NCI-H524 treated with DMSO at 0.1 percent for 48 hours (cell line): ENCODE measurements at places on chromosomes 12 and 14.
A peak's percentile ranks its signal among the peaks of the same experiment; 100 is the strongest.

GRCh38 chr12:93315907-93316622 lies 61.7 kb upstream of the NUDT4 start:
- no peak for DNase-seq

GRCh38 chr12:131539381-131539780 lies 171.5 kb upstream of the SFSWAP start:
- no peak for DNase-seq

DNA sequence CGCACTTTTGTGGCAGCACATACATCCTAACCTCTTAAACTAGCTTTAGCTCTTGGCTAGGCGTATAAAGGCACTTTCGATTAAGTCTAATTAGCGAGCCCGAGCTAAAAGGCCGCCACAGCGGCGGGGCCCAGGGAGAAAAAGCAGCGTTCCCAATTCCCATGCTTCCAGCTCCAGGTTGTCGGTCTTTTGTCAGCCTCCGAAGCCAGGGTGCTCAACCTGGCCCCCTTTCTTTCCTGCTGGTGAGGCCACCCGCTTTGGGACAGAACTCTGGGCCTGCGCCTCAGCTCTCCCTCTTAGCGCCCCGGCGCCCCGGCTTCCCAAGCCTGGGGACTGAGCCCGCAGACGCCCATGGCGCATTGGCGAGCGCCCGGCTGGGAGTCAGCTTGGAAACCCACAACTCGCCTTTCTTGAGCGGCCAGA lies 33.3 kb upstream of the TBX5 start:
- no peak for DNase-seq

DNA sequence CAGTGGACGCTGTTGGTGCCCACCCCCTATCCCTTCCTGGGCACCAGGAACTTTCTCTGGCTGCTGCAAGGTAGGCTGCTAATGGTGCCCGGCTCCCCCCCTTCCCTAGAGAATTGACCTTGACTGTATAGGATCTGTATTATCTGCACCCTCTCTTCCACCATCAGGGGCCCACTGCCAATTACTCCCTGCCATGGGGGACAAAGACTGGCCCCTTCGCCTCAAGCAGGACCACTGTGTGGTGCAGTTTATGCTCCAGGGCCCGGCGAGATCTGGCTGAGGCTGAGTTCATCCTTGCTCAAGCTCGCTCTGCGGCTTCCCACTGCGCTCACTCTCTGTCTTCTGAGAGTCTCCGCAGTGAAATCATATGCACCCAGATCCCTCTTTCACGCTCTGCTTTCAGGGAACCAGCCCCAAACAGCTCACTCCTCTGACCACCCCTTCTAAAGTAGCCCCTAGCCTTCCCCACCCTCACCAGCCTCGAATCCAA lies 95.2 kb downstream of the LGMN start:
- no peak for DNase-seq

DNA sequence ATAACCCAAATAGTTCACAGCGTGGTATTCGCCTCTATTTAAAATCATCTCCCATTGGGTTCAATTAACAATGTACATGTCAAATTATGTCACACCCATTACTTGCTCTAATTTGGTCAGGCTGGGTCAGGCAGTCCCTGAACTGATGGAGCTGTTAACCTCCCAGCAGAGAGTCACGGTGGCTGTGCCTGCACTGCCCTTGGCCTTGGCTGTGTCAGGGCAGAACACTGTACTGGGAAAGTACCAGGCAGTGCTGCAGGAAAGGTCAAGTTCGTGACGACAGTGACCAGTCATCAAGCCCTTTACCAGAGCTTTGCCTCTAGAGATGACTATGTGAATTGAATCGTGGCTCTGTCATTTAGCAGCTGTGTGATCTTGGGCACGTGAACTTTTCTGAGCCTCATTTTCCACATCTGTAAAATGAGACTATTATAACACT lies 100.0 kb downstream of the ARF6 start:
- DNase-seq = no peak

GRCh38 chr14:54465654-54466053 lies 23.1 kb downstream of the GMFB start:
- DNase-seq = peak; percentile 98

DNA sequence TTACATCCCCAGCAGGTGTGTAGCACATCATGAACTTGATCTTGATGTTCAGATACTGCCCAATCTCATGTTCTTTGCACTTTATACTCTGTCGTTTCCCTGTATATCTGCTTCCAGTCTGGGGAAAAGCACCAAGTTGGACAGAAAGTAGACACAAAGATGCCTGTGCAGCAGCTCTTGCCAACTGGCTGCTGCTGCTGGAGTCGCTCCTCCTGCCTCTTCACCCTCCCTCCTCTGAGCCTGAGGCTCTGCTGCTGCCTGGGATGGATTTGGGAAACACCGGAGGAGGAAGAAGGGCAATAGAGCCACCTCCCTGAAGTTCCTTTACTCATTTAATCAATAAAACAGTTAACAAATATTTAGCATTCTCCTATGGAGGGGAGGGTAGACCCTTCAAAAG lies 32.4 kb downstream of the ADCK1 start:
- no peak for DNase-seq

- no peak for DNase-seq
Observed at GRCh38 chr12:100827901-100828520, 33.4 kb downstream of the ANO4 start.

DNA sequence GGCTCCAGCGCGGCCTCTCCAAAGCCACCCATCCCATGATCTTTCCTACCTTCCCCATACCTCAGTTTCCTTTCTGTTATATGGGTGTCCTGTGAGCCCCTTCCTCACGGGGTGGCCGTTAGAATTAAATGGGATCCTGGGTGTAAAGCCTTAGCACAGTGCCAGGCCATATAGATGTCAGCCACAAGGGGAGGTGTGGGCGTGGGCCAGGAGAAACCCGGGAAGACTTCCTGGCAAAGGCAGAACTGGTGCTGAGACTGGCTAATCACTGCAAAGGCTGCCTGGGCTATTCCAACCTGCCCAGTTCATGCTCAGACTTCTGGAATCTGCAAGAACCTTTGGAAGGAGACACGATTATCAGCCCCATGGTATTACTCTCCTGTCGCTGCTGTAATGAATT lies 11.0 kb upstream of the NCOR2 start:
- no peak for DNase-seq

DNA sequence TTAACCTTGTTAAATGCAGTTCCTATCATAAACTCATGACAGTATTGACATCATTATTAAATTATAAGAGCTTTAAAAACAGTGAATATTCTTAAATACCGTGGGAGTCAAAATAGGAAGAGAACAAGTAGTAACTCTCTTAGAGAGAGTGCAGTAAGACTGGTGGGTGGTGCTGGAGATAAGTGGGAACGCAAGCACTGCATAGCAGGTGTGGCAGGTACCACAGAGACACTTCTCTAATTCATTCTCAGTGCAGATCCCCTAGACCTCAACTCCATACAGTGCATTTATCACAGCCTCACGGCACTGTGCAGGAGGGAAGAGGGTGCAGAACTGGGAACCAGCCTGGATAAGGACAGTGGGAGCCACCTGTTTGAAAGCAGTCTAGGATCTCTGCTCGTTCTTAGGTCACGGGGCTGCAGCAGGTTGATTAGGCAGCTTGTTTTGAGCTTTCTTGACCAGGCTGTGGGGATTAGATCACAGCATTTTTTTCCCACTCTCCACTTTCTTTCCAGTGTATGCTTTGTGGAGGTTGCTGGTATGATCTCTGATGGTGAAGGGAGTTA lies 165.6 kb downstream of the PRKCH start:
- no peak for DNase-seq

DNA sequence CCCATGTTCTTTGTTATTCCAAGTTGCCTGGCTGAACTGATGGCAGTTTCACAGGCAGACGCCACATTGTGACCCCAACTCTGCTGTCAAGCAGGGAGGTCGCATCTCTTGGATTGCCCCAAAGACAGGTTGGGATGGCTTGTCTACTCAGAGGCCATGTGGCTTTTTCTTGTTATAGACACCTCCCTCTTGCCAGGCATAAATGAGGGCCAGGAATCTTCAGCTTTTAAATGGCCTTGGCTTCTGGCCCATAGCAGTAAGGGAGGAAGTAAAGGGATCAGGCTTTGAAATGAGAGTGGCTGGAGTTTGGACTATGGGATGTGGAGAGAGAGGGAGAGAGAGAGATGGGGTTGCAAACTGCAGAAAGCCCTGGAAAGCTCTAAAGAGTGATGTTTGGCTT lies 215.0 kb downstream of the TBX5 start:
- DNase-seq = no peak

GRCh38 chr12:89663577-89664357 lies 44.9 kb downstream of the ATP2B1 start:
- DNase-seq = no peak

DNA sequence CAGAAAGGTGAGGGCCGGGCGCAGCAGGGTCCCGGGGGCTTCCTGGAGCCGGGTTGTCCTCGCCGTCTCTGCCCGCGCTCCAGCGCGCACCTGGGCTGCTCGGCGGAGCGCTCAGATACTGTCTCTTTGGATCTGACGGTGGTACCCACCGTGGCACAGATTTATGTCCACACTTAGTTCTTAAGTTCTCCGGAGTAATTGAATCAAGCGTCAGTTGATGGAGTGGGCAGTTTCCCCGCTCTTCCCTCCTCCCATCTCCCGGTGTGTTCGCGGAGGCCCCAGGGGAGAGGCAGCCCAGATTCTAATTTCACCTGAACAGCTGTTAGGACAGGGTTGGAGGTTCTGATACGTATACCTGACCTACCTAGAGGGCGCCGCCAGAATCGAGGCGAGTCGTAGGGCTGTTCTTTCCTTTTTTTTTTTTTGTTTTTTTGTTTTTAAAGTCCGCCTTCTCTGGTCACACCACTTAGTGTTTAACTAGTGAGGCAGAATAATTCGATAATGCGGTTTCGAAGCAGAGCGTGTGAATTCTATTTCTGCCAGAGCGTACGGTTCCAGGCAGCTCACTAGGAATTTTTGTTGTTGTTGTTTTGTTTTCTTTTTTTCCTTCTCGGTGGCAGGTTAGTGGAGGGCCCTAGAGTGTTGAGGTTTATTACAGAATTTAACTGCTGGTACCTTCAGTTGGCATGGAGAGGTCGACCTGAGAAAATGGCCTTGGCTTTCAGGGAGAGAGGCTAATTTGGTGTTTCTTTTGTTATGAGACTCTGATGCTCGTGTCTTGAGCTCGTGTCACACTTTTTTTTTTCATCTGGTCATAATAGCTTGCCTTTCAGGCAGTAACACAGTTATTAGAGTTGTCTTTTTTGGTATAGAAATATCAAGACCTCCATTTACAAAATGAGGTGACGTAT lies 22.3 kb upstream of the GNS start:
- no peak for DNase-seq

DNA sequence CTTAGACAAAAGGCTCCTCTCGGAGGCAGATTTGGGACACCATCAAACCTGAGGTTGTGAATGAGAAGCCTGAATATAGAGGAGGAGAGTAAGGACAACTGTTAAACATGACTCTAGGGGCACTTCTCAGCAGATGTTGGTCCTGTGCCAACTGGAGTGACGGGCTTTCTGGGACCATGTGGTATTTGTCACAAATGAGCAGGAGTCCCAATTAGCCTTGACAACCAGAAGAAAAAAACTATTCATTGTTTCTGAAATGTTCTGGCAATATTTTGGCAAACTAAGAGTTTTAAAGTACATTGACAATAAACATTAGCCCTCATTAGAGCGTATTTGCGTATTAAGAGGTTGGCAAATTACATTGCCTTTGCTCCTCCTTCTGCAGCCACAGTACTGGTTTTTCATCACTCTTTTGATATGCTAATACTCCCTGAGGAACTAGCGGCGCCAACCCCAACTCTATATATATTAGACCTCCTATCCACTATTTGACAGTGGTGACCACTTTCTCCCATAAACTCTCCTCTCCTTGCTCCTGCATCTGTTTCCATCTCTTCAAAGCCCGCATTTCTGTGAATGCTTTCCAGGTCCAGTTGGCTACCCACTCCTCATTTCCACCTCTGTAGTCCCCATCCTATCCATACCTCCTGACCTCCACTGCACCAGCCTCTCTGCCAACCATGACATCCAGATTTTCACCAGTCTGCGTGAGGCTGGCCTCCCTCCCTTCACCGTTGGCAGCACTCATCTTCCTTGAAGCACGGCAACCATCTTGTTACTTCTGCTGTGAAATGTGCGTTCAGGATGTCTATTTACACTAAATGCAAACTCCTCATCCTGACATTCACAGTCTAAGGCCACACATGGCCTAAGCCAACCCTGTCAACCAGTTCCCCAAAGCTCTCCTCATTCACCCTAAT lies 100.7 kb downstream of the ZFC3H1 start:
- DNase-seq = no peak

DNA sequence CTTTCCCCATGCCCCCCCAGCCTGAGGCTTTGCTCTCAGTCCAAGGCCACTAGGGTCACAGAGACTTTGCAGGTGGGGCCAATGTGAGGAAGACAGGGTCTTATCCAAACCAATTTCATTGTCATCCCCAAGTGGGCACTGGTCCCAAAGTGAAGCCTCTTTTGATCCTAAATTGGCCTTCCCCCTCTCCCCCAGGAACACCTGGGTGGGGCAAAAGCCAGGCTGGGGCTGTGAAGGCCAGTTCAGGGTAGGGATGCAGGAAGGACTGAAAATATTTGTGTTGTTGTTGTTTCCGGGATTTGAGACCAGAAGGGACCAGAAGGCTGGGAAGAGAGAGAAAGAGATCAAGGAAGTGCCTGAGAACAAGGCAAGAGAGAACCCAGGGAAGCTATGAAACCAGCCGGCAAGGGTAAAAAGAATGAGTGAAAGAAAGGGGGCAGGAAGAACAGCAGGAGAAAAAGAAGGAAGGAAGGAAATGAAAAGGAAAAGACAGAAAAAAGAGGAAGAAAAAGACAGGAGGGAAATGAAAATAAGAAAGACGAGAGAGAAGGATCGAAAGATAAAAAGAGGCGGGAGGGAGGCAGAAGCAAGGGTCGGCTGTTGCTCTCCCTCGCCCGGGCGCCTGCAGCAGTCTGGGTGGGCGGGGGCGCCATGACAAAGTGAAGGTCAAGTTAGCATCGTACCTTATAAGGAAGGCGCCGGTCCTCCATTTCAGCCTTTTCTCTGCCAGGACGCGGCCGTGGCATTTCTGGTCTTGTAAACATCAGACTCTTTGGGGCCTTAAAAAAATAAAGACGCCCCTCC lies 7.4 kb upstream of the HOXC11 start:
- DNase-seq = no peak

DNA sequence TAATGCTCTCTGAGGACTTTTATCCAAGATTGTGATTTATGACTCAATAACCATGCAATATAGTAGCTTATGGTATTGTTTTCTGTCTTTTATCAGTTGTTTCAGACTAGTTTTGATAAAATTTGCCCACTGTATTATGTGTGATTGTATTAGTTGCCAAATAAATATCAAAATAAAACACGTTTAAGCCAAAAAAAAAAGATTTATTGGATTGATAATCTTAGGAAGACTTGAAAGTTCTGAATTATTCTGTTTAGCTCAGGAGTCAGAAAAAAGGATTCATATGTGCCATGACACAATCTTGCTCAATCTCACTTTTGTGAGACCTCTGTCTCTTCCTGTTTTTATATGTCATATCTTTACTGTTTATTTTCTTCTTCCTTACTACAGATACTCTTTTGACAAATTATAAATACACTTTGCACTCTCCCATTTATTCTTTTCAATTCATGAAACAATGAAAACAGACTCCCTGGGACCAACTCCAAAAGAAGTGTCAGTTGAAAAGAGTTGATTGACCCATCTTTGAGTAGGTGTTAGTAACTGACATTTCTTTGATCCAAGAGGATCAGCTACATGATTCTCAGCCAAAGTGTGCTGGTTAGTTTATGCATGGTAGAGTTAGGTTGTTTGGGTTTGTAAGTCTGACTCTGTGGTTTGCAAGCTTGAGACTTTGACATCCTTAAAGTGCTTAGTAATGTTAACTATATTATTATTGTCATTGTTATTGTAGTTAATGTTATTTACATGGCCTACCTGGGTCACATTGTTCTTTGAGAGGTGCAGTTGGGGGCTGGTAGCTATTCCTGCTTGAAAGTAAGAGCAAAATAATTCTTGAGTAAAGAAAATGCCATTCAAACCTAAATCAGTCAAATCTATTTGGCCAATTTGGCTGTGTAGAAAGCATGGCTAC lies 2.5 kb downstream of the OR6C76 start:
- no peak for DNase-seq
